ENCODE measurements at places on chromosomes 7 and 10.
A peak's percentile ranks its signal among the peaks of the same experiment; 100 is the strongest.

- no peak for DNase-seq
Observed at GRCh38 chr10:85635650-85636049, 730.9 kb downstream of the GRID1 start.

DNA sequence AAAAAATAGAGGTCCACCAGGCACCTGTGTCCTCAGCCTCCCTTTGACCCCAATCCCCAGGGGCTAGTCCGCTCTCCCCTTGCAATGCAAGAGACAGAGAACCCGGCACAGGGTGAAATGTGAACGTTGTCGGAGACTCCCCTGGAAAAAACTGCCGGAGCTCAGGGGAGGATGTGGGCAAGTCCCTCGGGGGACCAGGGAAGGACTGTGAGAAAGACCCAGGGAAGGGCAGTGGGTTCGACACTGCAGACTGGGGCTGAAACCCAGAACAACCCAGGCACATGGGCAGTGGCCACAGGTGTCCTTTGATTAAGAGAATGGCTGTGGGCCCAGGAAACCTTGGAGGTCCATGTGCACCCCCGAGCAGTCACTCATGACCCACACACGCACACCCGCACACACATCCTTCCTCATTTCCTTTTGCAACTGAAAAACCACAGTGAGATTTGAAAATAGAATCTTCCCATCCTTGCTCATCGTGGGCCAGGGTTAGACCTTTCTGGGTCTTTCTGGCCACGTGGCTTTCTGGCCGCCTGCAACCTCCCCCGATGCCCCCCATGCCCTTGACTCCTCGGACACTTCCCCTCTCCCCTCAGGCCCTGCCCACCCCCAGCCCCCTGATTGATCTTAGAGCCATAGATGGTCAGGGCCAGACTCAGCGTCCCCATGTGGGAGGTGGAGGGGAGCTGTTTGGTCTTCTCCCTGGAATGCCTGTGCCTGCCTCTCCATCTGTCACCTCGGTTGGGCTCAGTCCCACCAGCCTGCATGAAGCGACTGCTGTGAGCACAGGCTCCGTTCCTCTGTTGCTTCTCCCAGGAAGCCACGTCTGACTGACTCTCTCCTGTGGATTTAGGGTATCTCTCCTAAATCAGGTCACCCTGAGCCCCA, 7.9 kb downstream of the LAT2 start:
- DNase-seq: no peak

DNA sequence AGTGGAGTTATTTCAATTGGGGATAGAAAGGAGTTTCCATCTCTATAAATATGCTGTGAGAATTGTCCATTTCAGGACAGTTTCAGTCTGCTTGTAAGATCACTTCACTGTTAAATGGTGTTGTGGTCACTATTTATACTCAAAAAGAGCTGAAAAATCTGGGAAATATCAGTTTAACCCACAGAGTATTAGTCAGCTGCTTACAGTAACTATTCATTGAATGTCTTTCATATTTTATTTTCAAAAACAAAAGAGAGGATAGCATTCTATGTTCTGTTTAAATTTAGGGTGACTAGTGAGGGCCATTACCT, 85.4 kb upstream of the PLXDC2 start:
- no peak for DNase-seq

- DNase-seq: no peak
Observed at GRCh38 chr10:12697764-12698163, 303.7 kb downstream of the CCDC3 start.

DNA sequence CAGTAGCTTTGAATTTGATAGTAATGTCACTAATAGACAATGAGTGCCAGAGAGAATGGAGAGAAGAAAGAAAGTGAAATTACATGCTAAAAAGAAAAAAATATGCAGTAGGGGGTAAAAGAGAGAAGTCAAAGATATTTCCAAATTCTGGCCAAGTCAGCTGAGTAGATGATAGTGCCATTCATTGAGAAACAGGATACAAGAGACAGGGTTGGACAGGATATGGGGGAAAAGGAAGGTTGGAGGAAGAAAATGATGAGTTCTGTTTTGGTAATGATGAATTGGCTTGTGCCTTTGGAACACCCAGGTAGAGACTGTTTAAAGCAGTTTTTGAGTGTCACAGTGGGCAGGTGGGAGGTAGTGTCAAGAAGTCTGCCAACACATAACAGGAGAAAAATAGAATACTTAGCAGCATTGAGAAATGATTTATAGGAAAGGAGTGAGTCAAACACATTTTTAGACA, 78.3 kb downstream of the LRRC17 start:
- peak; percentile 2 for DNase-seq

DNA sequence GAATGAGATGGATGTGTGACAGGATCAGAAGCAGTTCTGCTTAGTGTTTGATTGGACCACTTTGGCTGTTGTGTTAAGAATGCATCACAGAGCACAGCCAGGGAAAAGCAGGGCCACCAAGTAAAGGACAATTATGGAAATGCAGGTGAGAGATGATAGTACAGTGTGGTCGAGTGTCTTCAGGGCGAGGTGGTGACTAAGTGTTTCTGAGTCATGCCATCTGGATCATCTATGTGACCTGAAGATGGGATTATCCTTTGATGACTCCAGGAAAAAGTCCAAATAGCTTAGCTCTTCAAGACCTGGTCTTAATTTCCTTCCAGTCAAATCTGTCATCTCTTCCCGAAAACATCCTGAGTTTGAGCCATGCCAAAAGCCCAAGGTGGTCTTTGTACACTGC, 523.2 kb upstream of the IGFBP3 start:
- DNase-seq: no peak

GRCh38 chr7:82257118-82257695, 186.4 kb downstream of the CACNA2D1 start:
- DNase-seq: no peak
